ENCODE measurements at places on chromosomes 1 and 21.
A peak's percentile ranks its signal among the peaks of the same experiment; 100 is the strongest.

GRCh38 chr1:228683428-228683827 lies 51.9 kb upstream of the RHOU start:
- DNase-seq: no peak

- DNase-seq: no peak
Measured at GRCh38 chr1:241647658-241648057, 4.4 kb upstream of the WDR64 start.

- no peak for DNase-seq
Measured at GRCh38 chr1:17027900-17028299, 16.2 kb upstream of the ATP13A2 start.

DNA sequence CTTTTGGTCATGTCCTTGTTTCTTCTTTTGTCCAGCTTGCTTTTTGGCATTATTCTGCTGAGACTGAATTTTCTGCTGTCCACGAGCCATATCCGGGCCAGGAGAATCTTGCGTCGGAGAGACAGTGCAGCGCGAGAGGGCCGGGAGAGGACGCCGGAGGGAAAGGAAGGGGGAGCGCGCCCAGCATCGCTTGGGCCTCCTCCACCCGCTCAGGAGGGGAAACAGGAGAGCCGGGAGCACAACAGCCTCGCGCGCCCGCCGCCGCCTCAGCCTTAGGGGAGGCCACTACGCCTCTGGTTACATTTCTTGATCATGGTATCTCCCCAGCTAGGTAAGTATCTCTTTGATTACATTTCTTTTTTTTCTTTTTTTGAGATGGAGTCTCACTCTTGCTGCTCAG lies 7.4 kb upstream of the DEGS1 start:
- DNase-seq: no peak

DNA sequence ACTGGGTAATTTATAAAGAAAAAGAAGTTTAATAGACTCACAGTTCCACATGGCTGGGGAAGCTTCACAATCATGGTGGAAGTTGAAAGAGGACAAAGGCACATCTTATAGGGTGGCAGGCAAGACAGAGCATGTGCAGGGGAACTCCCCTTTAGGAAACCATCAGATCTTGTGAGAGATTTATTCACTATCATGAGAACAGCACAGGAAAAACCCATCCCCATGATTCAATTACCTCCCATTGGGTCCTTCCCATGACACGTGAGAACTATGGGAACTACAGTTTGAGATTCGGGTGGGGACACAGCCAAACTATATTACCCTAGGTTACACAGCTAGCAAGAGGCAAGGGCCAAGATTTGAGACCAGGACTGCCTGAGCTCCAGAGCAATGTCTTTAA lies 30.4 kb upstream of the SOX13 start:
- no peak for DNase-seq

DNA sequence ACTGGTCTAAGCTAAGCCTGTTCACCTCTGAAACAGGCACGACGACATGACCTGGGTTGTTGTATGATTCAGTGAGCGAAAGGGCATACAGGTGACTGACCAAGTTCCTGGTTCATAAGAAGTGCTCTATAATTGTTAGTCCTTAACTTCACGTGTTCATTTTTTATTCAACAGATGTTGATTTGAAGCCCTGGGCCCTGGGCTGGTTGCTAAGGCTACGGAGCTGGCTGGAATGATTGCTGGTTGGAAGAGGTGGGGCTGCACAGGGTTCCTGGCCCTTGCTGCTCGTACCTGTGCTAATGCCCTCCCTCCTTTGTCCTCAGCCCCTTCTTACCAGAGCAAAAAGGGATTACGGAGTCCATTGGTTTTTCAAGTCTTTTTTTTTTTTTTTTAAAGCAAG lies 111.3 kb upstream of the CSF3R start:
- DNase-seq: no peak

DNA sequence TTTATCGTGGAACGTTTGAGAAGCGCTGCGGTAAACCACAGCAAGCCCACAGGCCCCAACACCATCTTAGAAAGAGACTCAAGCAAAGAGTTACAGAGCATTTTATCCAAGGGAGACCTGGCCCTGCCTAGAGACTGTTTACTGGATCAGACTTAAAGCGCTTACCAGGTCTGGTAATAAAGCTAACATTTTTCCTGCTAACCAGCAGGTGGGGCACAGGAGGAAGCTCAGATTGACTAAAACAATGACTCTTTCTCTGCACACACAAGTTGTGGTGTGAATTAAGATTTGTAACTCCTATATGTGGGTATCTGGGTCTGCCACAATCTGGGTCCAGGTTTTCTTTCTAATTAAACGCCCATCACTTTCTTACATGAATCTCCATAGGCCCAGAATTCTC lies 136.5 kb upstream of the ETS2 start:
- peak; percentile 35 for DNase-seq

DNA sequence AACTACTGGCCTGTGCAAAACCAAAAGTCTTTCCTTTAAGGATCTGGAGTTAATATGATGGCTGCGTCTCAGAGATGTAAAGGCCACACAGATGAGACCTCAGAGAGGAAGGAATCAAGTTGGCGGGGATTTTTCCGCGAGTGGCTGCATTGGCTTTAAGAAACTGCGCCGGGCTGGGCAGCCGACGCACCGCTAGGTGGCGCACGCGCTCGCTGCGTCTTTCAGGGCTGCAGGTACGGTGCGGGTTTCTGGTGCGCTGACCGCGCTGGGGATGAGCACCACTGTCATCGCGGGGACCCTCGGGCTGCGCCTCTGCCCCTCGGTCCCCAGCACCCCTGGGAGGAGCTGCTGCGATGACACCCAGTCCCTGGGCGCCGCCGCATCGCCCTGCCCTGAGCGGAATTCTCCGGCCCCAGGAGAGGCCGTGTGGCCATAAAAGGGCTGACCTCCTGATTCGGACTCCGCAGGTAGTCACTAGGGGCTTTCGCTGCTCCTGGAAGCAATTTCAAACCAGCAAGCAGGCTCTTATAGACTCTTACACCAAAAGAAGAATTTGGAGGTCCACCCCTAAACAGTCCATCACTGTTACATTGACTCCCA lies 241.0 kb downstream of the KCNJ6 start:
- peak; percentile 55 for DNase-seq

DNA sequence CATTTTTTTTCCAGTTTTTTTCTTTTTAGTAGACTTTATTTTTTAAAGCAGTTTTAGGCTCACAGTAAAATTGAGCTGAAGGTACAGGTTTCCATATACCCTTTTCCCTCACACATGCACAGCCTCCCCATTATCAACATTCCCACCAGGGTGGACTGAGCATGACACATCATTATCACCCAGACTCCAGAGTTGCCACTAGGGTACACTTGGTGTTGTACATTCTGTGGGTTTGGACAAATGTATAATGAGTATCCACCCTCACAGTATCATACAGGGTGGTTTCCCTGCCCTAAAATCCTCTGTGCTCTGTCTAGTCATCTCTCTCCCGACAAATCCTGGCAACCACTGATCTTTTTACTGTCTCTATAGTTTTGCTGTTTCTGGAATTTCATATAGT lies 3.0 kb upstream of the AIM2 start:
- DNase-seq: no peak

GRCh38 chr1:58881471-58881994 lies 97.7 kb upstream of the JUN start:
- DNase-seq: no peak

- no peak for DNase-seq
Measured at GRCh38 chr21:42003051-42003461, 7.1 kb downstream of the ZBTB21 start.

- peak; percentile 72 for DNase-seq
Measured at GRCh38 chr1:93708734-93709481, 27.3 kb upstream of the BCAR3 start.

GRCh38 chr1:14519976-14520375 lies 78.5 kb upstream of the KAZN start:
- DNase-seq: no peak

- no peak for DNase-seq
Measured at GRCh38 chr1:175548774-175549173, 194.6 kb downstream of the TNR start.

- DNase-seq: no peak
Measured at GRCh38 chr1:28494737-28495136, 11.1 kb upstream of the RCC1 start.

DNA sequence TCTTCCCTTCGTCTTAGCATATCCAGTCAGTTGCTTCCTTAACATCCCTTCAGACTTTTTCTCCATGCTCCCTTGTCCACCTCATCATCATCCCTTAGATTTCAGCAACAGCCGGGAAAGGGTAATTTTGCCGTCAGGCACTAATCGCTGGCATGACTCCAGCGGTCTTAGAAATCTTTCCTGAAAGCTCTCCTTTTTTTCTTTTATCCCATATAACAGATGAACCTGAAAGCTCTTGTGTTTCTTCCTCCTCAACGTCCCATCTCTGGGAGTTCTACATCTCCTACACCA lies 10.4 kb upstream of the BOLA1 start:
- no peak for DNase-seq

DNA sequence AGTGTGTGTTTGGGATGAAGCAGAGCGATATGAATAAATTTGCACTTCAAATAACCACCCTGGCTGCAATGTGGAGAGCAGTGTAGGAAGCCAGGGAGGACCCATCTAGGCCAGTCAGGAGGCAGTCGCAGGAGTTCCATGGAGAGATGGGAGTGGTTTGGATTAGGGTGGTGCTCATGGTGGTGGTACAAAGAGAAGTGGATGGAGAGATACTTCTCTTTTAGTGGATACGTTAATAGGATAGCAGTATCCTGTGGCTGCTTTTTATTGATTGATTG lies 58.2 kb downstream of the MAN1C1 start:
- DNase-seq: no peak

DNA sequence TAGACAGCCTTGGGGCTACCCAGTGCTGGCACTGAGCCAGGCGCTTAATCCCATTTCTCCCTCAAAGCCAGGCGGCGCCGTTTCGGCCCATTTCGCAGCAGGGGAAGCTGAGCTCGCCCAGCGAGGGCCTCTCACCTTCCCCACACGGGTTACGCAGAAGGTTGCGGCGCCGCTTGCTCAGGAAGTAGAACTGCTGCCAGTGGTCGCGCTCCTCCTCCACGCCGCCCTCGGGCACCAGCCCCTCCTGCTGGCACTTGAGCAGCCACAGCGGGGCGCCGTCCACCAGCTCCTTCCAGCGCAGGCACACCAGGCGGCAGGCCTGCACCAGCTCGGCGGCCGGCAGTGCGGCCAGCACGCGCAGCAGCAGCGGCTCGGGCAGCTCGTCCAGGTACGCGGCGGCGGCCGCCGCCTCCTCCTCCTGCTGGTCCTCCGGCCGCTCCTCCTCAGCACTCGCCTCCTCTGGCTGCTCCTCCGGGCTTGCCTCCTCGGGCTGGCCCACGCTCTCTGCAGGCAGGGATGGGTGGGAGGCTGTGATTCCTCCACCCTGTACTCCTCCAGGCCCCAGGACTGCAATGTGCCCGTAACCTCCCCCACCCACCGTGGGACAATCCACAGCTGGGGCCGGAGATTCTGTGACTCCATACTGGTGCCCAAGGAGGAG lies 3.8 kb downstream of the FBXO2 start:
- peak; percentile 80 for DNase-seq

- peak; percentile 69 for DNase-seq
Measured at GRCh38 chr1:183956559-183957188, 80.9 kb downstream of the COLGALT2 start.

DNA sequence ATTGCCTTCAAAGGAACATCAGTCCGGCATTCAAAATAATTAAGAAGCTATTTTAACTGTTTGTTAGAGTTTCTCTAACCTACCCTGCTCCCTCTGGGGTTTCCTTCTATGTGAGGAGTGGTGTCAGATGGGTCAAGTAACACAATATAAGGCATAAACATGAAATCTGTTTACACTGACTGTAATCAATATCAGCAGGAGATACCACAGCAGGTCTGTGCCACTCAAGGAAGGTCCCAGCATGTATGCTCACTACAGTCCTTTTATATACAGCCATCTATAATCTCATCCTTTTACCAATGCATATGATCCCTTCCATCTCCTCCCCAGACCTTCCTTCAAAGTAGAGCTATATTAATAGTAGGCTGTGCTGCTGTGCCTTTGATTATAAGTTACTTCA lies 25.4 kb downstream of the EEIG2 start:
- DNase-seq: no peak

GRCh38 chr1:108889706-108890384 lies 13.1 kb downstream of the GPSM2 start:
- no peak for DNase-seq

DNA sequence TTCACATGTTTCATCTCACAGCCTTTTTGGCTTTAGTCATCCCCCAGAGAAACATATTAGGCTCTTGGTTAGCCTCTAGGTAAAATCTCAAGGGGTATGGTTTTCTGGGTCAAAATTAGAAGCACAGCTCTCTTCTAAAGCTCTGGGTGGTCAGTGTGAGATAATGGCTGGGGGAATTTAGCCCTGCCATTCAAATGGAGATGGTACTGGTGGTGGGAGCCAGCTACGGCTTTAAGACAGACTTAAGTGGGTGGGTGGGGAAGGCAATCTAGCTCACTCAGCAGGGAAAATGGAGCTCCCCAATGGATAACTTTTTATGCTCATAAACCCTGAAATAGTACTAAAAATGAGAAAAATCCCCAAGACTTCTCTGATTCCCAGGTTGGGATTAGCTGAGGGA lies 5.7 kb downstream of the TEX38 start:
- DNase-seq: no peak

DNA sequence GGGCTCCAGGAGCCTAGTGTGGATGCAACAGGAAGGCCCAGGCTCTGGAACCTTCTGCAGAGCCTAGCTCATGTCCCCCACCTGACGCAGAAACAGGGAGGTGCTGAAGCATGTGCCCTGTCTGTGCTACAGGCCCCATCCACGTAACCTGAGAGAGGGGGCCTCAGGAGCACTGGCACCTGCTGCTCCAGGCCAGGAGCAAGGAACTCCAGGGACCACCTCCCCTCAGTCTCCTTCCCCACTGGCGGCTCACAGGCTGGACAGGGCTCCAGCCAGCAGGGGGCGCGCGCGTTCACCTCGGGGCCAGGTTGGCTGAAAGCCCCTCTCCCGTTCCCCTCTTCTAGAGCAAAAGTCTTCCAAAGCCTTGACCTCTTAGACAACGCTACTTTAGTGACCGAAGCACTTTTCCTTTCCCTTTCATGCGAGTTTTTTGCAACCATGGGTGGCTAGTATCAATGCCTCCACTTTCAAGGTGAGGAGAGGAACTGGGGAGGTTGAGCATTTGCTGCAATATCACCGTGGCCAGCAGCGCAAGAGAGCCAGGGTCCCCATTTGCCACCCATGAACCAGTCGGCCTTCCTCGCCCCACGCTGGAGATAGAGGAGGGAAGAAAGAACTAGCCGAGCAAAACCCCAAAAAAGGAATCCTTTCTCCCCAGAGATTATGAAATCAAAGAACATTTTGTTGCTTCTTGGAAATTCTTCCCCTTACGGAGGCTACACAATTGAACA lies 52.4 kb upstream of the GPR157 start:
- DNase-seq: peak; percentile 56
